ENCODE measurements at places on chromosomes 5 and 9. TPM values are rescaled to one million over a fixed set of nuclear protein-coding genes. Genes with fewer than 3 reads are reported as not detected.

DNA sequence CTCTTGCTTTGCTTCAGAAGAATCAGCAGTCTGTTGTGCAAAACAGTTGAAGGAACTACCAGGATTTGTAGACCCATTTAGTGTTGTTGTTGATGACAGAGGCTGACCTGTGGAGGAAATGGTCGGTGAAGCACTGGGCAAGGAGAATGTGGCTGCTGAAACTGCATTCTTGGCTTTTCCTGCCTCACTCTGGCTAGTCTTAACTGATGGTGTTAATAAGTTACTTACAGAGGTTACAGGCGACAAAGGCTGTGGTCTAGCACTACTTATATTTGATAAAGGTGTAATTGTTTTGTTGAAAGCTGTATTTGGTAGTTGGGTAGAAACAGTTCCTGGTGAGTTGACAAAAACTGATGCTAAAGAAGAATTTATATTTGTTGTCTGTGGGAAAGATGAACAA lies 31.5 kb downstream of the MLANA start:
- no peak for DNase-seq

DNA sequence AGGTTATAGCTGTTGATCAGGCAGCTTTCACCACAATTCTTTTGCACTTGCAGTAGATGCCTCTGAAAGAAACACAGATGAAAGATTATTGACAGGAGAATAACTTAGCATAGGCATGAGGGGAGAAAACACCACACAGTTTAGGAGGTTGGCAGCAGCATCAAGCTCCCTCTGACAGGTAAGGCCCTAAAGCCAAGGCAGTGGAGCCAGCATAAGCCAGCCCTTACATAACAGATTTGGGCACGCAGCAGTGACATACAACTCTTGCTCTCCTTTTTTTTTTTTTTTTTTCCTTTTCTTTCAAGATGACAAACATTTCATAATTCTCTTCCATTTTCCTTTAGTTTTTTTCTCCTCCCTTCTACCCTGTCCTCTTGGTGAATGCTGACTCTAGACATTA lies 257.6 kb upstream of the ADAMTSL1 start:
- DNase-seq: peak; percentile 65

DNA sequence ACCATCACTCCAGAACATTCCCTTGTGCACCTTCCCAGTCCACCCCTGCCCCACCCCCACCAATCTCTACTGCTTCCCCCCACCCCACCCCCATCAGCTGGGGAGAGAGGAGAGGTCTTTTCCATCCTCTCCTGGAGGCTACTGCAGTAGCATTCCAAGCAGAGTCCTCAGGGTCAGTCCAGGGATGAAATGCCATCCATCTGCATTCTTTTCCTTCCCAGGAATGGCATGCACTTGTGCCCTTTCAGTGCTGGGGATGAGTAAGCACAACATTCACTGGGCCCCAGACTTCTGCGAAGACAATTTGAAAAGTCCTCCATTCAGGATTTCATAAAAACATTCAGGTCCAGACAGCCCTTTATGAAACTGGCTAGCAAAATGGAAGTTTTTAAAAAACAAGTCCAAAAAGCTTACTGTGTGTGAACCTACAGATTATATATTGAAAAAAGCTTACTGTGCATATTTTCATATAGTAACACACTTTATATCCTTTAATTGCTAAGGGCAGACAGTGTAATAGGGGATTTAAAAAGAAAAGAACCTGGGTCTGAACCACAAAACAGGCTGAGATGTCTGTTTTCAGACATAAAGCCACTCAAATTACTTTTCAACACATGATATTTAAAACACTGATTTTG lies 50.0 kb upstream of the GOLPH3 start:
- DNase-seq: no peak

- no peak for DNase-seq
Measured at GRCh38 chr5:74659172-74659571, 18.6 kb upstream of the ENC1 start.

GRCh38 chr5:62773460-62773859 lies 194.8 kb downstream of the LRRC70 start:
- no peak for DNase-seq

- DNase-seq: peak; percentile 96
Measured at GRCh38 chr9:131289301-131290035, at the start of gene PLPP7. TSS of gene PLPP7 (plus strand) at chr9:131289723. CDS start at chr9:131289998, 275 bp downstream.

- no peak for DNase-seq
Measured at GRCh38 chr9:124214116-124214515, 43.6 kb upstream of the NEK6 start.

- DNase-seq: no peak
Measured at GRCh38 chr5:1393571-1394501, 48.9 kb upstream of the CLPTM1L start.

DNA sequence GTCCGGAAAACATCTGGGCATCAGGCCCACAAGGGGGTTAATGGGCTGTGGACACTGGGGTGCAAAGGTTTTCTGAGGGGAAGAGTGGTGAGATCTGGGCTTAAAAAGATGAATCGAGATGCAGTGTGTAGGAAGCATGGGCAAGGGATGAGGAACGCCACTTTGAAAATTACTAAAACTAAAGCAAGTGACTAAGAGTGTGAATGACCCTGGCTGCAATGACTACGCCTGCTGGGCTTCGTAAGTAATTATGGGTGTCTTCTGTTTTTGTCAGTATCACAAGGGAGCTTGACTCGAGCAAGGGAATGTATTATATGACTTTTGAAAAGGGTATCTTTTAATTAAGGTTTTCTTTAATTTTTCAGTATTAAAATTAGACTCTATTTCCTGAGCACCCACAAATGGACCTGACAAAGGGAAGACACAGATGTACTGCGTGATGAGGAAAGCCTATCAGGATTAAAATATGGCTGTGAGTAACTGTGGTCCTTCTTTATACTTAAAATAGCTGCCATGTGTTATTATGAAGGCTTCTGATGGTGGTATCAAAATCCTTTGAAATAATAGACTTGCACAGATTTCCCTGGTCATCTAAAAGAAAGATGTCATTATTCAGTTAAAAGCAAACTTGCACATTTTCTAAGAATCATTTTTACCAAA lies 4.2 kb downstream of the CTXN3 start:
- DNase-seq: no peak

GRCh38 chr9:94993160-94993820 lies 266.8 kb downstream of the AOPEP start:
- no peak for DNase-seq

DNA sequence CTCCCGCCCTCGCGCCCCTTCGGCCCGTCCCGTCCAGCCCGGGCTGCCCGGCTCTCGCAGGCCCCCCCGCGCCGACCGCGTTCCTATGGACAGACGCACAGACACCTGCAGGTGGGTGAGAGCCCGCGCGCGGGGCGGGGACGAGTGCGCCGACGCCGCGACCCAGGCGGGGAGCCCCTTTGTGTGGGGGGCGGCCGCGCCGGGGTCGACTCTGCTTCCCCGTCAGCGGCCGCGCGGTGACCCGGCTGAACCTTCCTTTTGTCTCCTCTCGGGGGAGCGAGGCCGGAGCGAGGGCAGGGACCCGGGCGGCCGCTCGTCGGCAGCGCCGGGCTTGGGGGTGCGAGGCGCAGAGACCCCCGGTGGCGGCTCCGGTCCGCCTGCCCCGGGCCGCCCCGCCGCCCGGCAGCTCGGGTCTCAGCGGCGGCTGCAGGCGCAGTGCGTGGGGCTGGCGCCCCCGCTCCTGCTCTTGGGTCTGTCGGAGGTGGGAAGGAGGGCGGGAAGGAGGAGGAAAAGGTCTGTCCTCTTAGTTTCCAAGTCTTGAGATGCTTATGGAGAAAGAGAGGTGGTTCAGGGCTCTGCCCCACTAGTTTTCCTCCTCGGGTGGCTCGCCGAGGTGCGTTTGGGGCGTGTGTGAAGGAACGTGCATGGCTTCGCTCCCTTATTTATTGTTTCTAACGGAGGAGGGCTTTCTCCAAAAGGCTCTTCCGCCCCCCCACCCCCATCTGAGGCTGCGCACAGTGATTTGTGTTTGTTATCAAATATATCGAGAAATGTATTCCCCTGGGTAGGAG lies 576 bp downstream of the KIAA1958 start:
- DNase-seq: peak; percentile 53

DNA sequence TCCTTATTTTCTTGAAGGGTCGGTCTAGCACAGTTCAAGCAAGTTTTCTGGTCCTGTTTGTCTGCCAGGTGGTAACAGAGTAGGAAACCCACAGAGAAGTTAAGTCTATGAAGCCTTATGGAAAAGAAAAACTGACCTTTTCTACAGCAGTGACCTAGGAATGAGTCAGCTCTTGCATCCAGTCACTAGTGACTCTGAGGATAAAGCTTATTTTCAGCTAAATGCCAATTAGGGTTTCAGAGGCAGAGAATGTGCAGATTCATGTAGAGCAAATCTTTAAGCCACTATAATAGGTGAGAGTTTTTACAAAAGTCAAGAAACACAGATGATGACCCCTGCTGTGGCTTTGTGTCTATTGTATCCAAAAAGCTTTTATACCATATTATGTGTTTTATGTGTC lies 100.7 kb downstream of the CWC27 start:
- DNase-seq: no peak

- DNase-seq: no peak
Measured at GRCh38 chr5:153157156-153157555, 333.3 kb upstream of the GRIA1 start.

DNA sequence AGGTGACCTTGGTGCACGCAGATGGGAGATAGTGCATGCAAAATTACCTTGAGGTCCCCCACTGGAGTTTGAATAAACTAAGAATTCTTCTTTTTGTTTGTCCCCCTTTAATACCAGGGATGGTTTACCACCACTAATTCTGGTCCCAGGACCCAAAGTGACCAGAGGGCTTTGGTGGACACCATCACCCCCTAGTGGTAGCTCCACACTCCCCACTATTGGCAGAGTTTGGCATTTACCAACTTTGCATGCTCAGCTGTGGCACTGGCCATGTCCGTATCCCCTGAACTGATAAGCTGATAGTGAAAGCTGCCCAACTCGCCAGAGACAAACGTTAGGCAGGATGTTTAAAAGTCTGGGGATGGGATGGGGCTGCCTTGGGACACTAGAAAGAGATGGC lies 3.3 kb downstream of the ASTN2 start:
- peak; percentile 62 for DNase-seq

GRCh38 chr9:21081999-21082398 lies 4.3 kb upstream of the IFNB1 start:
- DNase-seq: no peak

GRCh38 chr5:44364097-44364496 lies 25.1 kb downstream of the FGF10 start:
- DNase-seq: no peak

DNA sequence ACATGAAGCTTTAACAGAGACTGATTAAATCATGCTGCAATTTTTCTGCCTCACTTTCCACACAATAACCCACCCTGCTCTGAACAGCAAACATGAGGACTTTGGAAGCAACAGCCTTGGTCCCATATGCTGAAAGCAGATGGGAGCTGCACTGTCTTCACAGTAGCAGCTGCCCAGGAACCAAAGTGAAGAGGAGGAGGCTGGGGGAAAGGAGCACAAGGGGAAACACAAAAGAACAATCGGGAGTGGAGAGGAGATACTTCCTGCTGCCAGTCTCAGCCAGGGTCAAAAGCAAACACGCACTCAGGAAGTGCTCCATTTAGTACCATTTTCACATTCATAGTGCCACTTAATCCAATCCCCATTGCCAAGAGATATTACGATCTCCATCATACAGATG lies 183.3 kb upstream of the PUM3 start:
- DNase-seq: peak; percentile 26

DNA sequence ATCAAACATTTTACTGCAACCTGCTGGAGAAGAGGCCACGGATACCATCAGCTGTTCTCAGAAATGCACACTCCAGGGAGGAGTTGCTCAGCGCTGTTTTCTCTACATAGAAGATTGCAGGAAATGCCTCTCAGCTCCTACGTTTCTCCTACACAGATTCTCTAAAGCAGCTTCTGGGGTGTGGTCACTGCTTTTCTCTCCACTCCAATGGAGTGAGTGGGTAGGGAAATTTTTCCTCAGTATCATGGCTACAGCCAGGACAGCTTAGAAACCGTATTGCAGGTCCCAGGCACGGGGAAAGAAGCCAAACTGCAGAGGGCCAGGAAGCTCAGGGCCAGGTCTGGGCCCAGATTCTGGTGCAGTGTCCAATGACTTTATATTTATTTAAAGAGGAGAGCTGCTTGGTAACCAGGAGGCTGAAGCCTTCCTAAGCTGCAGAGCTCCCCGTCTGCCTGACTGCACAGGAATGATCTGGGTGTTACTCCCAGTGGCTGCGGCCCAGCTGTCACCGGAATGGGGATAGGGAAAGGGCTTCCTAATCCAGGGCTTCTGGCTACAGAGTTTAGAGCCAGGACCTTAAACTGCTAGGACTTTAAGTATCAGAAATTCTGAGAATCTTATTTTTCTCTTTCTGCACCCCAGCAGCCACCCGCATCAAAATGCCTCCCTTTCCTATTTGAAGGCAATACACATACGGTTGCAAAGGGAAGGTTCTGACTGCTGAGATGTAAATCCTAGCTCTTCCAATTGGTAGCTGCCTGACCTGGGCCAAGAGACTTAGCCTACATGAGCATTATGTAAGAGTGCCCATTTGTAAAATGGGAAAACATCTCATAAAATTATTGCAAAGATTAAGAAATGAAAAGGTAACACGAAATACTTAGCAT lies 1.4 kb upstream of the SPTAN1 start:
- peak; percentile 76 for DNase-seq

- DNase-seq: no peak
Measured at GRCh38 chr9:703392-703791, 138.1 kb upstream of the DMRT1 start.

DNA sequence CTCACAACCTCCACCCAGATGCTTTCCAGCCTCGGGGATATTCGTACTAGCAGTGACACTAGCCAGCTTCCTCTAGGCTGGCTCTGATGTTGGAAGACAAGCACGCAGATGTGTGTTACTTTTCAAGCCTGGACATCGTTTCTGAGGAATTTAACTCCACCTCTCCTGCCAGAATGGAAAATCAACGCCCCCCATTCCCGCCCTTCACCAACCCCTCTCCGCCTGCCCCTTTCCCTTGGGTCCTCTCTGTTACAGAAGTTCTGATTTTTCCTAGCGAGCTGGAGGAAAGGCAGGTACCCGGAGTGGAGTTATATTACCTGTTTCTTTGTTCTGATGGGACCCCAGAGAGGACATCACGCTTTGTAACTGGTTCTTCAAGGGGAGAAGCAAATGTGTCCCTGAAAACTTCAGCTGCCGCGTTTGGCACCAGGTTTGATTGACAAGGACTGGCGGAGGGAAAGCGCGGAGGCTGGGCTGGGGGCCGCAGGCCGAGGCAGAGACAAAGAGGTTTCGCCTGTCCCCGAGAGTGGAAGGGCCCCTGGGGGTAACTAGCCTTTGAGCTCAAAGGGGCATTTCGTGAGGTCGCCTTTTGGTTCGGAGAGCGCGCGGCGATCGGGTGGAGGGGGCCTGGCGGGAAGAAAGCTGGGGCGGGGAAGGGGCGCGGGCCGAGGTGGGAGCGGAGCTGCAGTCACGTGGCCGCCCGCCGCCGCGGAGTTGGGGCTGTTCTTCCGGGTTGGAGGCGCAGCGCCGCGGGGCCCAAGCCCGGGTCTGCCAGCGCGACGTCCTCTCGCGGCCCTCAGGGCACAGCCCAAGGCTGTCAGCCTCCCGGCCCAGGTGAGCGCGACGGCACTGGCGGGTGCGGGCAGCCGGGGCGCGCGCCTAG lies at the start of gene NNT:
Gene NNT (plus strand): TSS at position 720 of the 883 bp plus-strand sequence. CDS start 6,016 bp downstream, outside the sequence.
- DNase-seq: peak; percentile 73

The GAPVD1 gene
- 83.3 TPM for total RNA-seq

The RUSC2 gene
- total RNA-seq: 39.3 TPM

The CBY3 gene
- total RNA-seq: 0.64 TPM

The TSPAN17 gene
- 33.7 TPM for total RNA-seq

The TXNDC8 gene
- not detected for total RNA-seq

The ACOT12 gene
- total RNA-seq: 2.4 TPM

The TRAF1 gene
- total RNA-seq: 3.6 TPM

The IL17B gene
- total RNA-seq: not detected

The CARD9 gene
- total RNA-seq: 1.9 TPM

The IL9 gene
- total RNA-seq: not detected

The TMEM174 gene
- not detected for total RNA-seq

Measured in cerebellum (tissue), 4 donors.